ENCODE measurements at places on chromosomes 2 and 18.
A peak's percentile ranks its signal among the peaks of the same experiment; 100 is the strongest.

DNA sequence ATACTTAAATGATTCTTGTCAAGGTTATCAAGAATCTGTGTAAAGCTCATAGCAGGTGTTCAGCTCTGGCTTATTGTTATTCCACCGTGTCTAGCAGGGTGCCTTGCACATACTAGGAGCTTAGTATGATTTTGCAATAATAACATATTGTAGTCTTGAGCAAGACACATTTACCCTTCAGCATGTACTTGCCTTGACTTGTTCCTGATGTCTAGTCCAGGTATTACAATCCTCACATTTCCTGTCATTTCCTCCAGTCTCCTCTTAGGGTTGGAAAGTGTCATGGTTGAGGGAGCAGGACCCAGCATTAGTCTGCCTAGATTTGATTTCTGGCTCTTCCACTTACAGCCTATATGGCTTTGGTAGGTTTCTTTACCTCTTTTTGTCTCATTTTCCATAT lies 246.1 kb downstream of the RAD51AP2 start:
- no peak for DNase-seq

- peak; percentile 46 for DNase-seq
Observed at GRCh38 chr18:74899554-74899953, 301.9 kb downstream of the ZNF407 start.

- peak; percentile 49 for DNase-seq
Observed at GRCh38 chr2:54881759-54882158, 158.3 kb downstream of the EML6 start.

DNA sequence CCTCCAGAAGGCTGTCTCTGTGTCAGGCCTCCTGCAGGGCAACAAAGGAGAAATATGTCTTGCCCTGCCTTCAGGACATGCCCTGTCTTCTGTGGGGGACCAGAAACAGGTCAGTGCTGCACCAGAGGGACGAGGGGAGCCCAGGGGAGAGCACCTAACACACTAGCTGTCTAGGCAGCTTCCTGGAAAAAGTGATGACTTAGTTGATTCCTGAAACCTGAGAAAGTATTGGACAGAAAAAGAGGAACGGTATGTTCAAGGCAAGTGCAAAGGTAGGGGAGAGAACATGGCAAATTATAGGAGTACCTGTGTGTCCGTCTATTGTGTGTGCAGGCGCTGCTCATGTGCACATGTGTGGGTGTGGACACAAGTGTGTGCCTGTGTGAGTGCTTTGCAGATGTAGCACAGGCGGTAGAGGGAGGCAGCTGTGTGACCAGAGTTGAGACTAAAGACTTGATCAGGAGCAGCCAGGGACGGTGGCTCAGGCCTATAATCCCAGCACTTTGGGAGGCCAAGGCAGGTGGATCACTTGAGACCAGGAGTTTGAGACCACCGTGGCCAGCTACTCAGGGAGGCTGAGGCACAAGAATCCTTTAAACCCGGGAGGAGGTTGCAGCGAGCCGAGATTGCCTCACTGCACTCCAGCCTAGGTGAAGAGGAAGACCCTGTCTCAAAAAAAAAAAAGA lies 119.5 kb downstream of the GYPC start:
- no peak for DNase-seq

- no peak for DNase-seq
Observed at GRCh38 chr2:201938156-201938775, 95.4 kb upstream of the FZD7 start.

GRCh38 chr2:238512247-238512867 lies 85.6 kb downstream of the ASB1 start:
- DNase-seq: no peak

- DNase-seq: no peak
Observed at GRCh38 chr2:10398496-10398895, 49.6 kb downstream of the ODC1 start.

- no peak for DNase-seq
Observed at GRCh38 chr18:79780547-79780946, 17.2 kb upstream of the KCNG2 start.

DNA sequence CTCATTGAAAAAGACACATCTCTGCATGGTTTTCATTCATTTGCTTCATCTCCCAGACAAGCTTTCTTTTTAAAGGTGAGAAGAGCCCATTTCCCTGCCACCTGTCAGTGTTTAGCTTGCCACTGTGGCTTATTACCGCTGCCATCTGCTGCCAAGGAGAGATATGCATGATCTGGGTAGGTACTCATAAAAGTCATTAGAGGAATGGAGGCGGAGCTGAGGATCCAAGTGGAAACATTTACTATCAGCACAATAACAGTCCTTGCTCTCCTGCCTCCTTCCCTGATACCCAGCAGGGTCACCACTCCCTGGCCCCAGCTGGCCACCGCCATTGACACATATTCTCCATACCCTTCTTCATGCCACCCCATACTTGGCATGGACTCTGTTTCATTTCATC lies 390.4 kb downstream of the TSN start:
- no peak for DNase-seq

DNA sequence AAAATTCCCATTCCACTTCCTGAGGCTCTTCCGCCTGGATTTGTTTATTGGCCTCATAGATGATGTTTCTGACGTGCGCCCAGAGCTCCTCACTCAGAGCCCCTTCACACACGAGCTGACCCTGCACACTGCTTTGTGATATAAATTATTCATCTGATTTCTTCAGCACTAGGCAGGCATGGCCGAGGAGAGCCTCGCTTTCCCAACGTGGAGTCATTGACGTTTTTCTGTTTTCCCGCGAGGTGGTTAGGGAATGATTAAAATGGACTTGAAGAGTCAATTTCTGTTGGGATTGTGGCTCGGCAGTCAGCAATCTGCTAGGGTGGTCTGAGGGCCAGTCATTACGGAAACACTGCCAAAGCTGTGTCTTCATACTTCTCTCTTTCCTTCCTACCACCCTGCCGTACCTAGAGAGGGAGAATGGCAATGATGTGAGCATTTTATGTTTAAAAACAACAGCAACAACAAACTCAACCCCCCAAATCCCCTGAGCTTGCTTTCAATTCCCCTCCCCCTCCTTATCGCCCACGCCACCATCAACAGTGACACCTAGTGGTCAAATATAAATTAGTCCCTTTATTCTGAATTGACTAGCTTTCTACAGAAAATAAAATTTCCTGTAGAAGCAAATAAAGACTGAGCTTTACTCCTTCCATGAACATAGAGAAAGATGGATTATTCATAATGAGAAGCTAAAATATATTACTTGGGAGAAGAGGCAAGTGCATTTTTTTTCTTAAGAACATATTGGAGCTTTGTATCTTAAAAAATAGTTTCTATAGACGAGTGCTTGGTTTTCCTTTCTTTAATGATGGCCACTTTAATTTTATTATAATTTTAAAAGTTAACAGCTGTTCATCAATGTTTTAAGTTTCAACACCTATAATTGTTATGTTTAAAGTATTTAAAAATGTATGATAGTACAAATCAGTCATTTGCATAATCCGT lies 285.1 kb downstream of the MTX2 start:
- peak; percentile 91 for DNase-seq

GRCh38 chr18:77199707-77200106 lies 49.9 kb upstream of the GALR1 start:
- no peak for DNase-seq

GRCh38 chr2:214545898-214546542 lies 135.2 kb downstream of the VWC2L start:
- peak; percentile 4 for DNase-seq

DNA sequence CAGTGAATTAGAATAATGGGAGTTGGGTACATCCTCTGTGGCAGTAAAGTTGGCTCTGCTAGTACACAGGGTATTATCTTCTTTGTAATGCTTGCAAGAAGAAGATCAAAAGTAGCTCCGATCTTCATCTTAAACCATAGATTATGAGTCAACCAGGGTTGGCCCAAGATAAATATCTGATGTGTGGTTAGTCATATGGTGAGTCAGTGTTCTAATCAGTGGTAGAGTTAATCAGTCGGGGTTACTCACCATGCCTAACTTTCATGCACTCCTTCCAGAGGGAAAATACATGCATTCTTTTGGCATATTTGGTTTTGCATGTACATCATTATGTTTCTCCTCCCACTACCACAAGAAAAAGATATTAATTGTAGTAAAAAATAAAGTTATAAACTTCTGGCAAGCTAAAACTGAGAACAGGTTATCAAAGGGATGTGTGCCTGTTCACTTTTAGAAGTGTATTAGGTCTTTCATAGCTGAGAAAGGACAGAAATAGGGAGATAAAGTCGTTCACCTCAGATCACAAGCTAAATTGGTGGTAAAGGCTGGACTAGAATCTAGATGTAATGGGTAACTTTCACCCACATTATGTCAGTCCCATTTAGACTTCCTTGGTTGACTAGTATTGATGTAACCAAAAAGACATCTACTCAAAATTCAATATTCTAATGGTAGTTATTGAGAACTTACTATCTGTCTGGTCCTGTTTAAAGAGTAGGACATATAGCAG lies 684.4 kb downstream of the IRS1 start:
- DNase-seq: no peak

- no peak for DNase-seq
Observed at GRCh38 chr2:230011617-230012016, 57.1 kb downstream of the SLC16A14 start.

DNA sequence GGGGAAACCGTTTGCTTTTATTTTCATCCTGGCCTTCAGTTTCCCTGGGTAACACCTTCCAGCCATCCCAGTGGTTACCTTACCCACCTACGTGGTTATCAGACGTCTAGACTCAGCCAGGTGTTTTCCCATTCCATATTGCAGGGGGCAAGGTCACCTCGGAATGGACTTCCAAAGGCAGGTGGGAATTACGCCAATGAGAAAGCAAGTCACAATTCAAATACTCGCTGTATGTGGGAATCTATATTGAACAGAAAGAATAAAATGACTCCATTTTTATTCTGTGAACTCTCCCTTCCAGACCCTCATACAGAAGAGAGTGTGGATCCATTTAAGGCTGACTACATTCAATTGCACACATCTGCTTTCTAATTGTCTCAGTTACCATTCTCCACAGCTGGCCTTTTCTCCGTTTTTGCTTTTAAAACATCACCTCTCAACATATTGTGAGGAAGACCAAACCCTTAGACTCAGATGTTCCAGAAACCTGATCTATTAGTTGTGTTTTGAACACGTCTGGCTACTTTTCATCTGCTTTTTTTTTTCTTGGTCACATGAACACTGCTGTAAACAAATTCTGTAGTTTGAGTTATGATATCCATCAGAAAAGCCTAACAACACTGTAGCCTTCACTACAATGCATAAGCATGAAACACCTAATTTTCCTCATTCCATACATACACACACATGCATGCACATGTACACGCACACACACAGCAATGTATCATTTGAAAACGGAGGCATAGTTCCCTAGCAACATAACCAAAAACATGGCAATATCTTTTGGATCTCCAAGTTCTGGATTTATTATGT lies 59.8 kb downstream of the BCL2 start:
- DNase-seq: peak; percentile 82

- DNase-seq: peak; percentile 54
Observed at GRCh38 chr2:8543383-8544170, 138.3 kb upstream of the ID2 start.

- no peak for DNase-seq
Observed at GRCh38 chr2:74206180-74206688, 7.8 kb downstream of the MTHFD2 start.

Measured in tongue (tissue), 3 donors.